NCI-H345 (cell line): ENCODE measurements at places on chromosomes 11 and 22.
A peak's percentile ranks its signal among the peaks of the same experiment; 100 is the strongest.

DNA sequence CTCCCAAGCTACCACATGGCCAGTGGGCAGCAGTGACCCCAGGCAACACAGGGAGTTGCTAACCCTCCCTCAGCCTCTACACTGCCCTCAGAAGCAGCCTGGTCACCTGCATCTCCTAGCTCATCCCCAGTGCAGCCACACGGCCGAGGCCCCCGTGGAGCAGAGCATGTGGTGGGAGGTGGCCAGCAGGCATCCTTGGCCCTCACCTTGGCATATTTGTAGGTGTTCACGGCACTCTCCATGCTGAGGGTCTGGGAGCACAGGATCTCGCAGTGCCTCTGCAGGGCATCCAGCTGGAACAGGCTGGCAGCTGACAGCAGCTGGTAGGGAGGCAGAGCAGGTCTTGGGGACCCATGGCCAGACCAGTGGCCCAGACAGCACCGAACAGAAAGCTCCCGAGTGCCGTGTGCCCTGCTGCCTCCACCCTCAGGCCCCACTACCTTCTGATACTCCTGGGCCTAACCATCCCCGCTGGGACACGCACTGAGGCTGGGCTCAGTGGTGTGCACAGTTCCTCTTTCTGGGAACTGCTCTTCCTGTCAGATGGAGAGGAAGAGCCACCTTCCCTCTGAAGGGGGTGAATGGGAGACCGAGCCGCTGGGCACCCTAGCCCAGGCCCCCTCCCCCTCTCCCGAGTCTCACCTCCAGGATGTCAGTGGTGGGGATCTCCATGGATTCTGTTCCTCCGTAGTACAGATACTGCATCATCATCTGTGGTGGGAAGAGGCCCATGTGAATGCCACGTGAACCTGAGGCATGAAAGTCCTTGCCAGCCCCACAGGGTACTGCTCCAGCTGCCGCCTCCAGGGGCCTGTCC, 48.8 kb downstream of the NAT10 start:
- no peak for DNase-seq

DNA sequence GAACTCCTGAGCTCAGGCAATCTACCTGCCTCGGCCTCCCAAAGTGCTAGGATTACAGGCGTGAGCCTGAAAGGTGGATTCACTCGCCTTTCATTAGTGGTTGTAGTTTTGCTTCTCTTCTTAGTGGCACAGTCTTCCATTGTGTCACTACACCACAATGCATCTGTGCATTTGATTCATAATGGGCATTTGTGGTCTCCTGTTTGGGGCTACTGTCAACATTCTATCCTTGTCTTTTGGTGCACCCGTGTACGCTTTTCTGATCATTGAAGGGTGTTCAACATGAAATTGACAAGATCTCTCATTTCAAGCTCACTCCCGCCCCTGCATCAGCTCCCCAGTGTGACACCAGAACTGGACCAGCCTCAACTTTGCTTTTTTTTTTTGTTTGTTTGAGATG, 2.0 kb upstream of the SYT12 start:
- no peak for DNase-seq

DNA sequence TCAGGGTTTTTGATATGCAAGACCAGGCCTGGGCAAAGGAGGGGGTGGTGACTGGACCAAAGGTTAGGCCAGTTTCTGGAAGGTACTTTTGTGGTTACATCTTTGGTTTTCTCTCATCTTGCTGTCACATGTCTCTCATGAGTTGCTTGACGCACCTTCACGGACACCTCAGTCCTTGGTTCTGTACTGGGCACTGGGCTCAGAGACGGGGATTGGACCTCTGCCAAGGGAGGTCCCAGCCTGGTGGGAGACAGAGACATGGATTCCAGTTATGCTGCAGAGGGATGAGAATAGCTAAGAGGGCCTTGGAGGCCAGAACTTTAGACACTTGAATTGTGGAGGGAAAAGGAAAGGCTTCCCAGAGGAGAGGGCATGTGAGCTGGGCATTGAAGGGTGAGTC, 1.7 kb downstream of the USP35 start:
- no peak for DNase-seq

GRCh38 chr11:75406338-75406777, 7.0 kb downstream of the RPS3 start:
- no peak for DNase-seq

GRCh38 chr11:77035580-77035979, 1.4 kb downstream of the B3GNT6 start:
- DNase-seq, result peak; percentile 36

DNA sequence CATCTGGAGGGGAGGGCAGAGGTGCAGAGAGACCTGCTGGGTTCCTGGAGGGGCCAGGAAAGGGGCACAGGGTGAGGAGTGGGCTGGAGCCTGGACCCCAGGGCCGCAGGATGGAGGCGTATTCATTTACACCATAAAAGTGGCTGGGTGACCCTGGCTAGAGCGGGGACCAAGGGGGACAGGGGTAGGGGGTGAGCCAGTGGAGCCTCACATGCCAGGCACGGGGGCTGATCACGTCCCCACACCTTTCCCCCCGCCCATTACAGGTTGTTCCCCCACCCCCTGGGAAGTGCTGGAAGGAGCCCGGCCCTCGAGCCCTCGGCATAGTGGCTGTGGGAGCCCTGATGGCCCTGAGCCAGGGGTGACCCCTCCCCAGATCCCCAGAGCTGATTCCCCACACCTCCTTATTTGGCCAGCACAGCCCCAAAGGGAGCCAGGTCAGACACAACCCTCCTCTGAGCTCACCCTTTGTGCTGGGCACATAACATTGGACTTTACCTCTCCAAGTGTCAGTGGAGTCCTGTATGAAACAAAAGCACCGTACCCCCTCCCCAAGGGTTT, 781 bp downstream of the TCIRG1 start:
- DNase-seq, result no peak
